D341Med (cell line): ENCODE measurements at places on chromosomes 12 and 14.
A peak's percentile ranks its signal among the peaks of the same experiment; 100 is the strongest.

DNA sequence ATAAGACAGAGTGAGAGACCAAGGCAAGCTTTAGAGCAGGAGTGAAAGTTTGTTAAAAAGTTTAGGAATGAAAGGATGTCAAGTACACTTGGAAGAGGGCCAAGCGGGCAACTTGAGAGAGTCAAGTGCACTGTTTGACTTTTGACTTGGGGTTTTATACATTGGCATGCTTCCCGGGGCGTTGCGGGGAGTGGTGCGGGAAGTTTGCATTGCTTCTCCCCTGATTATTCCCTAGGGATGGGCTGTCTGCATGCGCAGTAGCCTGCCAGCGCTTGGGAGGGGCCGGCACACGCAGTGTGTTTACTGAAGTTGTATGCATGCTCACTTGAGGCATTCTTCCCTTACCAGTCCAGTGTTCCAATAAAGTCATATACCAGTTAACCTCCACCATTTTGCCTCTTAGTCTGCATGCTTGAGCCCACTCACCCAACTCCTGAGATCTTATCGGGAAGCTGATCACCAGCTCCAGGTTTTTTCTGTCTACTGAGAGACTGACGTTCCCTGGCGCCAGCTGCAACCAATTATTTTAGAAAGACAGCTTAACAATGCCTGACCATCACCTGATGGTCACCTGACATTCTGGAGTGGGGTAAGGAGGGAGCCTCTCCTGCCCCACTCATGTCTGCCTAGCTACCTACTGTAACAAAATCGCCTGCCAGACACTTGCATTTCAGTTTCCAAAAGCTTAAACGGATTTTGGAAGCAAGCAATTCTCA is 53.2 kb downstream of the DACT1 start:
- no peak for DNase-seq

DNA sequence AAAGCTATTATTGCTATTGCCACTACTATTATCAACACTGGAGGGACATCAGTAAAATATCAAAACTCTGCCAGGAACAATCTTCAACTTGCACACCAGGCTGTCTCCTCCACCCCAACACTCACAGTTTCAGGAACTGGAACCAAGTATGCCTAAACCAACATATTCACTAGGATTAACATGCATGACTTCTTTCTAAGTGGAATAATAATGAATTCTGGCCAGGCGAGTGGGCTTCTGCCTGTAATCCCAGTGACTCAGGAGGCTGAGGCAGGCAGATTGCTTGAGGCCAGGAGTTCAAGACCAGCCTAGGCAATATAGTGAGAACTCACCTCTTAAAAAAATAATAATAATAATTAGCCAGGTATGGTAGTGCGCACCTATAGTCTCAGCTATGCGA is 58.1 kb downstream of the TBX5 start:
- DNase-seq, result no peak

- DNase-seq, result no peak
Measured at GRCh38 chr14:76984787-76985375, 43.6 kb downstream of the IRF2BPL start.

GRCh38 chr12:51819736-51820525 is 28.6 kb downstream of the FIGNL2 start:
- peak; percentile 67 for DNase-seq

DNA sequence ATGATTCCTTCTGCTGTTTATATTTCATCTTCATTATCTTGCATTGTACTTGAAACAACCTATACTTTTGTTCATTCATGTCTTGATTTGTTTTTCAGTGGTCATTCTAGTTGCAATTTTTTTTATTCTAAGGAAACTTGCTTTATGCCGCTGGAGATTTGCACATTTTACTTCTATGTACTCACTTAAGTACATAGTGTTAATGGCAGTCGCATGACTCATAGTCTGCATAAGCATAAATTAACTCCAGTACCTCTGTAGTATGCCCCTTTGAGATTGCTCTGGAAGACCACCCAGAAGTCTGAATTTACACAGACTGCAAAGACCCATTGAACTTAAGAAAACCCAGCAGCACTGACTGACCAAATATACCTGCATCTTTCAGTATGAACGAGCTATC is 77.0 kb downstream of the MSRB3 start:
- no peak for DNase-seq

DNA sequence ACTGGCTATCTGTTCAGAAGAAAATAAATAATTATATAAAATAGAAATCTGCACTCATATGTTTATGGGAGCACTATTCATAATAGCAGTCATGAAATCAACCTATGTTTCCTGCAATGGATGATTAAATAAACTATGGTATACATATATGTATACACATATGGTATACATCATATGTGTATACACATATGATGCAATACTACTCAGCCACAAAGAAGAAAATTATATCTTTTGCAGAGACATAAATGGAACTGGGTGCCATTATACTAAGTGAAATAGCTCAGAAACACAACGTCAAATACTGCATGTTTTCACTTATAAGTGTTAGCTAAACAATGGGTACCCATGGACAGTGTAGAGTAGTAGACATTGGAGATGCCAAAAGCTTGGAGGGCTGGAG is 381.2 kb upstream of the LRFN5 start:
- no peak for DNase-seq

GRCh38 chr14:73220634-73221033 is 16.7 kb upstream of the PAPLN start:
- DNase-seq, result no peak

GRCh38 chr14:100275214-100275613 is 31.0 kb downstream of the SLC25A29 start:
- no peak for DNase-seq

DNA sequence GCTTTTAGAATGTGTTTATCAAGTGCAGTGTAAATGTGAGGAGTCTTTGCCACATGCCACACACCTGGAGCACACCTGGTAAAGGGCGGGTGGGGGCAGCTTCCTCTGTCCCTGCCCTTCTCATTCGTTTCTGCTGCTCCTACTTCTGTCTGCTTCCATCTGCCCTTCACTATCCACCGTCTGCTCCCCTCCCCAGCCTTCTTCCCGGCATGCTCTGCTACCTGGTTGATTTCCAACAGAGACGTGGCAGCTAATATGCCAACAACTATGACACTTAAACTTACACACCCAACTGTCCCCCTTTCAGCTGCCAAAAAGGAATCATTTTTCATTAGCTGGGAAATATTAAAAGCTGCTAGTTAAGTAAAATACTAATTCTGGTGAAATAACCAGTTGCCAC is 9.1 kb upstream of the CARMIL3 start:
- peak; percentile 22 for DNase-seq

- no peak for DNase-seq
Measured at GRCh38 chr12:3973269-3973884, 100.2 kb upstream of the PARP11 start.

- DNase-seq, result no peak
Measured at GRCh38 chr14:40911141-40911540, 695.5 kb upstream of the LRFN5 start.

DNA sequence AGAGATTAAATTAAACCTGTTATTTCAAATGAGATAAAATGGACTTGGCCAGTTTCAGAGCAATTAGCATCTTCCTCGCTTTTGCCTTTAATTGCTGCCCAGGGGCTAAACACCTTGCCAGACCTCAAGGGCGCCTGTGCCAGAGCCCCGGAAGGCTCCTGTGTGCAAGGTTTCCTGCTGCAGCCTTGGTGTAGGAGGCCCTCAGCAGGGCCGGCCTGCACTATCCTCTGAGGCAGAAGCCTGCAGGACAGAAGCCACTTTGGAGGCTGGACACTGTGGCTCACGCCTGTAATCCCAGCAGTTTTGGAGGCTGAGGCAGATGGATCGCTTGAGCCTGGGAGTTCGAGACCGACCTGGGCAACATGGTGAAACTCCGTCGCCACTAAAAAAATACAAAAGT is 150.4 kb downstream of the CALM1 start:
- DNase-seq, result no peak

- no peak for DNase-seq
Measured at GRCh38 chr14:104936361-104937155, 11.9 kb downstream of the PLD4 start.

DNA sequence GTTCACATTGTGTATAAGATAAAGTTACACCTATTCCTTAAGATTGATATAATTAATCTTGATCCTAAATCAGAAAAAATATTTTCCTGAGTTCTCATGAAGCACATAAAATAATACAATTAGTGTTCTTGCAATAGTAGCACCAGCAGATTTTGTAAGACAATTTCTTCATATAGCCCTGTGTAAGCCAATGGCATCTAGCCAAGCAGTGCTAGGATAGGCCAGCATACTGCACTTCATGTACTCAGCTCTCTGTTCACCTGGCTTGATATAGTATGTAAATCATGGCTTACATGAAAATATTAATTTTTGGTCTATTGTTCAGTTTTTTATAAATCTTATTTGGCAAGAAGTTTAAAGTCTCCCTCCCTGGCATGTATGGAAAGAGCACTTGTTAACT is 1.9 kb downstream of the KLRF2 start:
- DNase-seq, result no peak

- DNase-seq, result no peak
Measured at GRCh38 chr14:93784878-93785277, 3.4 kb downstream of the PRIMA1 start.

DNA sequence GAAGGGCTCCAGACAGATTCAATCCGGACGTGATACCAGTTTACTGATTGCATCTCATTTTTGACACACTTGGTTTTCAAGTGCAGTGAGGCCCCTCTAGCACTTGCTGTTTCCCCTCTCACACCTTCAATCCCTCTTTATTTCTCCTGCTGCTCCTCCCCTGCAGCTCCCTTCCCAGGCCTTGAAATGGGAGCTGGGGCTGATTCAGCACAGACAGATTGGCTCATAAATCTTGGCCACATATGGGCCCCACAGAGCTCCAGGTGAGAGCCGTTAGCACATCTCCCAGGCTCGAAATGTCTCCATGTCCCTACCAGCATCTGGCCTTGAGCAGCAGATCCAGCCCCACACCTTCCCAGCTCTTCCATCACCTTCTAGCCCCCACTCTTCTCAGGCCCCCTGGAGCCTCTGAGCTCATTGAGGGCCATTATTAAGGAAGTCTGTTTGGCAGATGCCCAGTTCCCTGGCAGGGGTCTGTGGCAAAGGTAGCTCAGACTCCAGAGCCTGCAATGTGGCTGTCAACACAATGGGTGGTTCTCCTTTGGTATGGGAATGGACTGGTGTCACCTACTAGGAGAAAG is 220.3 kb upstream of the FKBP4 start:
- DNase-seq, result no peak

- no peak for DNase-seq
Measured at GRCh38 chr14:53192052-53192760, 39.1 kb upstream of the DDHD1 start.

GRCh38 chr12:10293570-10294227 is 14.0 kb upstream of the KLRD1 start:
- no peak for DNase-seq

DNA sequence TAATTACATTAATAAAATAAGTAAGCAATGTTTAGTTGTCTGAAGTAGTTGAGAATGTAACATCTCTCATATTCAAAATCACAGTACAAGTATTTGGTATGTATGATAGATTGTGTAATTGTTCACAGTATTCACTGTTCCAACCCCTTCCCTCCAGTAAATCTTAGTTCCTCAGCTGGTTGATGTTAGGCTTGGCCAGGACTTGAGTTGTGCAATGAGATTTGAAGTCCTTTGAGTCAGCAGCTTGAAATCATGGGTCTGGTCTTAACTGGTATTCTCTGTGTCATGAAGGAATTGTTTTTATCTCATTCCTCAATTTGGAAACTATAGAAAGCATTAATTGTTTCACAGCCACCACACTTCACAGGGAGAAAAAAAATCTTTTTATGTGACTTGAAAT is 477.1 kb downstream of the FSCB start:
- DNase-seq, result no peak

- DNase-seq, result no peak
Measured at GRCh38 chr12:6463216-6463615, 7.3 kb downstream of the VAMP1 start.

DNA sequence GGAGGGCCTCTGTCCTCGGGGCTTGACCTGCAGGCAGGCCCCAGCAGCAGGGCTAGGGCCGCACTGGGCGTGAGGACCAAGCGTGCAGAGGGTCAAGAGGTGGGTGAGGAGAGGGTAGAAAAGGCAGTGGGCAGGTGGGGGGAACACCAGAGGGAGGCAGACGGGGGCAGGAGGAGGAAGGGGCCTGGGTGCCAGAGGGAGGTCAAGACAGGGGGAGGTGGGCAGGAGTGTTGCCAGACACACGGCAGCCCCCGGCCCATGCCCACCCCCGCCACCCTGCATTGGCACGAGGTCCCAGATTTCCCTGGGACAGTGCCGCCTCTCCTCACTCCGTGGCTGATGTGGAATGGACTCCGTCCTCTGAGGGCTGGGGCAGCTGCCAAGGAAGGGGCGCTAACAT is 8.2 kb downstream of the TMEM121 start:
- DNase-seq, result no peak

DNA sequence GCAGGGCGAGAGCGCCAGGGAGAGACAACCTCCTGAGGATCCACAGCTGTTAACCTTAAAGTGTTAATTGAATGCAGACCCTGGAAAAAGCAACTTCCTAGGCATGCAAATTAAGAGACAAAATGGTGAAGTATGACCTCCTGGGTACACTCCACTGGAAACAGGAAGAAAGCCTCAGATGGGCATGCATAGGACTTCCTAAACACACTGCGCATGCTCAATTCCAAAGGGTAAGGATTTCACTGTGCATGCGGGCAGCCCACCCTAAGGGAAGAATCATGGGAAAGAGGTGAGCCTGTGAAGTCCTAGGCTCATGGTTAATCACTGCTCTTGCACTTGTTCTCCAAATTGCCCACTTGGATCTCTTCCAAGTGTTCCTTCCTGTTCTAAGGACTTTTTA is 80.5 kb upstream of the CAPRIN2 start:
- DNase-seq, result no peak

GRCh38 chr14:78737116-78737515 is 566.9 kb downstream of the NRXN3 start:
- peak; percentile 68 for DNase-seq

DNA sequence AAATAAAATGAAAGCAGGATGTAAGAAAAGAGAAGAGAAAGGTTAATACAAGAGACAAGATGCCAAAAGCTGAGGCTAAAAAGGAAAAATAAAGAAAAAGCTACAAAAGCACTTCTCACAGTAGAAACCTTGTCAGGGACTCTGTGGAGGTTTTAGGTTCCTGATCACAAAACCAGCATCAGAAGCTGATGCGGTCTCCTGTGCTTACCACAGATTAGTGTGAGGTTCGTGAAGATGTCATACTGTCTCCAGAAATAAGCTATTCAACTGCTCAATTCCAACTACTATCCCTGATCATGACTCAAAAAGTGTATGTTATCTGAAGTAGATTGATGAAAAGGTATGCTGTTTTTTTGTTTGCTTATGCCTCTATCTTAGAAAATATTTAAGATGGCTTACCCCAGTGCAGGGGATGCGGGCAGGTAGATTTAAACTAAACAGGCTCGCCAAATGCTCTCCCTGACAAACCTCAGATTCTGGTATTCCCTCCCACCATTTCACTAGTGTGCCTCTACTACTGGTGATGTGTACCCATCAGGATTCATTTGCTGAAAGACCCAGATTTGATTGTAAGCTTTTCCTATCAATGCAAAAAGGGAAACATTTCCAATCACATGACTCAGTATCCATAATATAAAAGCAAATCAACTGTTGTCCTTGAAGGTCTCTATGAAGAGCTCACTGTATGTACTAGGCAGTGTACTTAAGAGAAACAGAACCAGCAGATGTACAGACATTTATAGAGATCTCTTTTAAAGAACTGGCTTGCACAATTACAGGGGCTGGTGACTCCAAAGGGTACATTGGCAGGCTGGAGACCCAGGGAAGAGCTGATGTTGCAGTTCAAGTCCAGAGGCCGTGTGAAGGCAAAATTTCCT is 169.5 kb upstream of the FOXN3 start:
- no peak for DNase-seq

- no peak for DNase-seq
Measured at GRCh38 chr14:98162856-98163805, 1108.9 kb downstream of the BCL11B start.

GRCh38 chr12:95815632-95816212 is 25.2 kb upstream of the NTN4 start:
- peak; percentile 33 for DNase-seq
